Prostate gland (tissue), 2 donors: ENCODE measurements at places on chromosomes 12 and 14. TPM values are rescaled to one million over a fixed set of nuclear protein-coding genes. Genes with fewer than 3 reads are reported as not detected.
A peak's percentile ranks its signal among the peaks of the same experiment; 100 is the strongest.

The JAG2 gene
- total RNA-seq = 26.8 TPM

The CSRP2 gene
- 98.6 TPM for total RNA-seq

DNA sequence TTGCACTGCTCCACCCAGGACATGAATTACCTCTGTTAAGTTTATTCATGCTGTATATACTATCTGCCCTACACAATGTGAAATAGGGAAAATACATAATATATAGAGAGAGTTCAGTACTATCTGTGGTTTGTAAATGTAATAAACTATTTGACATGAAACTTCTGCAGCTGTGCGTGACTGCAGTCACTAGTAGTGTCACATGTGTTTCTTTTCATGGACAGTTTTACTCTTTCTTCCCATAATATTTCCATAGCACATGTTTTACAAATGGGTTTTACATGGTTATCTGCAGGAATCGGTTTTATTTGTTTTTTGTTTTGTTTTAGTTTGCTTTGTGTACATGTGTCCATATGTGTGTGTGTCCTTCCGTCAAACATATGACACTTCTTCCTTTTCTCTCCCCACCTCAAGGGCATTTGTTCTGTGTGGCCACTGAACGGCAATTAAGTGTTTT is 1644.1 kb upstream of the FLRT2 start:
- H3K27ac ChIP-seq = no peak overlapping the region
- no peaks in the 10 kb centered on the region for H3K36me3 ChIP-seq
- no peak overlapping the region for H3K4me3 ChIP-seq
- no peaks in the 10 kb centered on the region for H3K4me1 ChIP-seq
- DNase-seq = no peak

- no peaks in the 10 kb centered on the region for H3K36me3 ChIP-seq
- no peaks in the 10 kb centered on the region for H3K27me3 ChIP-seq
- no peaks in the 10 kb centered on the region for H3K4me1 ChIP-seq
- no peak for DNase-seq
- no peak overlapping the region for H3K4me3 ChIP-seq
These were observed 69.3 kb downstream of the SLC35F4 start for GRCh38 chr14:57796556-57796955.

DNA sequence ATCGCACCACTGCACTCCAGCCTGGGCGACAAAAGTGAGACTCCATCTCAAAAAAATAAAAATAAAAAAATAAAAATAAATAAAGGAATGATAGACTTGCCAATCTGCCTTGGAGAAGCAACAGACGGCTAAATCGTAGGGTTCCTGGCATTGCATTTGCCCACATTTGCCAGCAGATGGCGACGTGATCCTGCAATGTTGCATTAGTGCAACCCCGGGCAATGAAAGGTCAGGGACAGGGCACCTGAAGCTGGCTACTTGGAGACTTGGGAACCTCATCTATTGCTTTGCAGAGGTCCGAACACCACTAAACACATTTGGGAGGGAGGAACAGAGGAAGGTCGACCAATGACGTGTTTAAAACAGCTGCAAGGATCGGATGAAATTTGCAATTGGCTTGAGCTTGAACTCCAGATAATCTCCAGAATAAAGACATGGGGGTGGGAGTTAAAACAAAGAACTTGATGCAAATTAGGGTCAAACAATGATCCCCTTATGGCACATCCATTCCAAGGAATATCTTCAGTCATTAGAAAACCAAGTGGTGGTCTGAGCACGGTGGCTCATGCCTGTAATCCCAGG is 34.6 kb downstream of the SPRING1 start:
- no peak overlapping the region for H3K4me3 ChIP-seq
- H3K27ac ChIP-seq = no peak overlapping the region
- H3K4me1 ChIP-seq = no peaks in the 10 kb centered on the region
- peak; percentile 46 for DNase-seq

GRCh38 chr12:2853626-2854025 is 3.2 kb downstream of the TEX52 start:
- no peaks in the 10 kb centered on the region for H3K27me3 ChIP-seq
- H3K36me3 ChIP-seq = no peaks in the 10 kb centered on the region
- DNase-seq = peak; percentile 59
- H3K27ac ChIP-seq = no peak overlapping the region

DNA sequence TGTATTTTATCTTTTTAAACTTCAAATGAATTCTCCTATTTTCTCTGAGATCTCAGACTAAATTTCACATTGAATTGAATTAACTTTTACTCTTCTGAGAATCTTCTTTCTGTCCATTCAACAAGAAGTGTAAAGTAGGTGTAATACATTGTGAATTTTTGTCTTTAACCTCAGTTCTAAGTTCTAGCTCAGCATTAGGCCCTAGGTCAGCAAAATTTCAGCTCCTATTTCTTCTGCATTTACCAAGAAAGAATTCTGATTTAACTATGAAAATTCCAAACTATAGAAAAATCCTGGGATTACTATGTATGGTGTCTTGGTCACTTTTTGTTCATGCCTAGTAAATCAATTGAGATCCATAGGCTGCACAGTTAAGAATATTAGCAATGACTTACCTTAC is 110.9 kb upstream of the MYF6 start:
- DNase-seq = no peak
- H3K4me3 ChIP-seq = no peak overlapping the region
- H3K27me3 ChIP-seq = no peaks in the 10 kb centered on the region
- no peak overlapping the region for H3K27ac ChIP-seq
